ENCODE measurements at places on chromosomes 5 and 9. TPM values are rescaled to one million over a fixed set of nuclear protein-coding genes. Genes with fewer than 3 reads are reported as not detected.

The IFNA21 gene
- not detected for total RNA-seq

The BAAT gene
- total RNA-seq = not detected

The LURAP1L gene
- total RNA-seq = 6.6 TPM

The PITX1 gene
- 20.6 TPM for total RNA-seq

The TRAF2 gene
- 16.4 TPM for total RNA-seq

The THBS4 gene
- total RNA-seq = 2.8 TPM

The CACNA1B gene
- total RNA-seq = 0.23 TPM

The FNIP1 gene
- total RNA-seq = 34.4 TPM

The HTR4 gene
- total RNA-seq = not detected
